ENCODE measurements at places on chromosomes 3 and 15.

DNA sequence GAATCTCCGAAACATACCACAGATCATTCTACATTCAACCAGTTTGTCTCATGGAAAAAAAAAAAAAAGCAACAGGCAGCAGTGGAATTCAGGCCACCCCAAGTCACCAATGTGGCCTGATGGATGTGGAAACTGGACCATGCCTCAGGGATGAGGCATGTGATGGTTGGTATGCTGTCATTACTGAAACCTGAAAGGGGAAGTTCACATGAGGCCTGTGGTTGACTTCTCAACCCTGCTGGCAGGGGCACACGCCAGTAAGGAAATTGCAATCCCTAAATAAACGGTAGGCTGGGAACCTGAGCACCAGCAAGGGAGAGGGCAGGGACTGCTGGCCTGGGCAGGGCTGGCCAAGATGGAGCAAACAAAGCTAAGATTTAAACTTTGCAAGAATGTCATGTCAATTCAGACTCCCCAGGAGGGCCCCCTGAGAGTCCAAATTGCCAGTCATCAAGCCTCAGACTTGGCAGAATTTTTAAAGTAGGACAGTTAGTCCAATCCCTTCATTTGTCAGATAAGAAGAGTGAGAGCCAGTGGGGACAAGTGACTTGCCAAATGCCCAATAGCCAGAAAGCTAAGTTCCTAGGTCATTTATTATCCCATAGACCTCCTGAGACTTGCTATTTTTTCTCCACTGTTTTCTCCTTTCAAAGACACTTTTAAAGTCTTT, 310.4 kb downstream of the ERC2 start:
- DNase-seq: peak; percentile 18

DNA sequence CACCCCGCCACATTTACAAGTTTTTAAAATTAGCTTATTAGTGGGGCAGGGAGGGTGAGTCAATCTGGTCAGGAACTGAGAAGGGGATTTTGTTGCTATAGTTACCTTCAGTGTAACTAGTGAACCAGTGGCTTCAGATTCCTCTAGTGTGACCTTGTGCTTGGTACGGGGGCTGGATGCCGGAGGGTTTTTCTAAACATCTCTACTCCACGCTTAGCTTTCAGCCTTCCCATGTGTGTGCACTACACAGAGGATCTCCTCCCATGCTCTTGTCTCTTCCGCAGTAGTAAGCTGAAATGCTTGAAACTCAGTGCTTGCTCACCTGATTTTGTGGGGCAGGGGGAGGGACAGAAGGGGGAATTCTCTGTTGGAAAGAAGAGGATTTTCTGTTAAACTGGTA, 67.9 kb upstream of the AKAP13 start:
- DNase-seq: peak; percentile 56

DNA sequence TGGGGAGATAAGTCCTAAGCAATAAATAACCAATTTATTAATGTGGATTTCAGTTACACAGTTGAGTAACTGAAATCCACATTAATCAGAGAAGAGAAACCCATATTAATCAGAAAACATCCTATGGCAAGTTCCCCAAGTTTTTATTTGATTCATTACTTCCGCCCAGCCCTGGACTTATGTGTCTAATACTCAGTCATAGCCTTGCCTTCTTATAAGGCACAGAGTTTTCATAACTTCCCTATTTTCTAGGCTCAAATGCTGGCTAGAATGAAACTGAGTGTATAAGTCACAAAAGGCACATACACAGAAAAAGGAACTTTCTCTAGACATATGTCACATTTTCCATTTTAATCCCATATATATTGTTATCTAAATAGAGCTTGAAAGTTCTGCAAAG, 28.8 kb downstream of the CD47 start:
- DNase-seq: no peak

- DNase-seq: no peak
These were observed 47.6 kb upstream of the ULK4 start for GRCh38 chr3:42009456-42009855.

GRCh38 chr3:194374935-194375334, 5.4 kb upstream of the LRRC15 start:
- no peak for DNase-seq

- DNase-seq: no peak
These were observed 85.5 kb downstream of the FOXP1 start for GRCh38 chr3:71497971-71498444.

DNA sequence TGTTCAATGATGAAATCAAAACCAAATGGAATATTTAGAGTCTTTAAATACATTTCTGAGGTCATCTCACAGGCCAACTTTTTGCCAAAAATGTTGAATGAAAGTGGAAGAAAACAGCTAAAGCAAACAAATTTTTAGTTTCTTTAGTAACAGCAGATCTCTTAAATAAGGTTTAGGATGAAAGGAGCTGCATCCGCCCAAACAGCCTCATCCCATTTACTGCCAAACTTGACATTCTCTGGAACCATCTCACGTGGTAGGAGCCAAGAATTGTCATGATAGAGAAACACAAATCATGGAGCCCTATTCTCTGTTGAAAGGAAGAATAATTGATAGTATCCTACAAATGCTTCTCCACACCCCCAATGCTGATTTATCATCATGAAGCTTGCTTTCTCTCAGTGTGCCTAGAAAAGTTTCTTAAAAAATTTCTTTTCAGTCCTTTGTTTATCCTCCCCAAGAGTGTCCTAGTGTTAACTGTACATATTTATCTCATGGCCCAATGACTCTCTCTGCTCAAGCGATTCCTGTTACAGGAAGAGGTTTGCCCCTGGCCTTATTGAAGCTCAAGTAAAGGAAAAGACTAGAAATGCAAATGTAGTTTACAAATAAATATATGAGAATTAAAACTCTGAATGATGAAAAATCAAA, 23.4 kb downstream of the SLC9A9 start:
- DNase-seq: peak; percentile 48

DNA sequence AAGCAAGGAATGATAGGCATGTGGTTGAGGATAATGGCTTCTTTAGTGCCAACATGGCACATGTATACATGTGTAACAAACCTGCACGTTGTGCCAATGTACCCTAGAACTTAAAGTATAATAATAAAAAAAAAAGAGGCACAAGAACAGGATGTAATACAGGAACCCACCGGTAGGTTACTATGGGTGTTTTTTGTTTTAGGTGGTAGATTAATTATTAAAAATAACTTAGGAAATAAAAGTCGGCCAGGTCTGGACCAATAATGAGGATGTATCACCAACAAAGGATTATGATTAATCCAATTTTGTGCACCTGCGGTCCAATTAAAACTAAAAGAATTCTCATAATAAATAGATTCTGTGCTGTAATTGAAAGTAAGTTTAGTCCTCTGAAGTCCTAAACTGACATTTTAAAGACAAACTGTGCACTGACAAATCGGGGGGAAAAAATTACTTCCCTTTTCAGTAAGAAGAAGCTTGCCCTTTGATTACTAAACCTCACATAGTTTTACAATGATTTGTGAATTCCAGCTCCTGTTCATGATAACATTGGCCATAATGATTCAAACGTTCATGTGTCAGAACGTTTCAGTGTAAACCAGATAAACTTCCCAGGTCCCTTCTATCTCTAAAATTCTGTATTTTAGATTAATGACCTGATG, 62.2 kb downstream of the CASR start:
- peak; percentile 13 for DNase-seq

GRCh38 chr15:31360158-31360561, 33.5 kb downstream of the KLF13 start:
- no peak for DNase-seq

DNA sequence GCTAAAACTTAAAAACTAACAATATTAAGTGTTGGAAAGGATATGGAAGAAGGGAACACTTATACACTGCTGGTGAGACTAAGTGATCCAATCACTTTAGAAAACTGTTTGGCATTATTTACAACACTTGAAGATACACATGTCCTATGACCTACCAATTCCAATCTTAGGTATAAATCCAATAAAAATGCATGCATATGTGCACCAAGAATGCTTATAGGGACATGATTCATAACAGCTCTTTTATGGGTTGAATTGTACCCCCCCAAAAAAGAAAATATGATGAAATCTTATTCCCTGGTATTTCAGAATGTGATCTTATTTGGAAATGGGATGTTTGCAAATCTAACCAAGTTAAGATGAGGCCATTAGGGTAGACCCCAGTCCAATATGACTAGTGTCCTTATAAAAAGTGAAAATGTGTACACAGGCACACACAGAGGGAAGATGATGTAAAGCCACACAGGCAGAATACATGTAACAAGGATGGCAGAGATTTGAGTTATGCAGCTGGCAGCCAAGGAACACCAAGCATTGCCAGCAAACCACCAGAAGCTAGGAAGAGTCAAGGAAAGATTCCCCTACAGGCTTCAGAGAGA, 15.3 kb downstream of the CCR8 start:
- no peak for DNase-seq

DNA sequence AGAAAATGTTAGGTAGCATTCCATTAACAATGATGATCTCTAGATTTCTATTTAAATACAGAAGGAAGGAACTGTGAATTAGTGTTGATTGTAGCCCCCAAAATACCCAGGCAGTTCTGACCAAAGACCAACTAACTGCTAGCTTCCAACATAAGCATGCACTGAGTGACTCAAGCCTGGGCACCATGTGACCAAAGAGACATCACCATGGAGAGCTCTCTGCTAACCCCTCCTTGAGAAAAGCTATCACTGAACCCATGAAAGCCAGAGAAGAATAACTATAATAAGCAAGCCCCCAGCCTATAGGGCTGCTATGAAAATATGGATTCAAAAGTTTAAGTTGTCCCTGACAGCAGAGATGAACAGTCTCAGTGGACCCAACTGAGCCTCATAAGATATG, 310.2 kb downstream of the ULK4 start:
- DNase-seq: no peak

- no peak for DNase-seq
These were observed 1.4 kb downstream of the LTF start for GRCh38 chr3:46463120-46463867.

DNA sequence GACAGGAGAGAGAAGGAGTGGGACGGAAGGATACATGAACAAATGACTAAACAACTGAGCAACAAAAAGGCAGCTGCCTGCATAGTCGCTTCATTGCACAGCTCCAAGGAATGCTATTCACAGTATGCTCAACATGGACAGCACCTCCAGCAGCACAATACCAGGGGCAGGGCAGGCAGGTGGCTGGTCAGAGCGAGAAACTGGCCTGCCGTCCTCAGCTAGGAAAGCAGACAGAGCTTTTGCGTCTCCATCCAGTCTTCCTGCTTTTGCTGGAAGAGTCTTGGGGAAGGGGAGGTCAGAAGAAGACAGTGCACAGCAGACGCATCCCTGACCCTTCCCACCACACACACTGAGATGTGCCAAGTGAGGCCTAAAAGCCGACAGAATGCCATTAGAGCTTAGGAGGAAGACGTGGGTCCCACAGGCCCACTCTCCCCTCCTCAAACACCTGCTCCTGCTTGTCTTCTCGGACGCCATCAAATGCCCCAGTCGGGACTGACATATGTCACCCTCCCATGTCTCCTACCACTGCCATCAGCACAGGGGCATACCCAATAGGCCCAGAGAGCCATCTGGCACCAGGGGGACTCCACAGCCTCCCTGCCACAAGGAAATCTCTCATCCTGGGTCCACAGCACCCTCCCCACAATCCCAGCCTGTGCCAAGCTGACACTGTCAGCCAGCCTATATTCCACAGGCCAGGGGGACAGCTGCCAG, 3.9 kb downstream of the RAB6B start:
- DNase-seq: no peak

GRCh38 chr3:64187065-64187959, 38.0 kb downstream of the PRICKLE2 start:
- DNase-seq: peak; percentile 97

GRCh38 chr15:37764733-37765191, 169.7 kb upstream of the TMCO5A start:
- peak; percentile 83 for DNase-seq

DNA sequence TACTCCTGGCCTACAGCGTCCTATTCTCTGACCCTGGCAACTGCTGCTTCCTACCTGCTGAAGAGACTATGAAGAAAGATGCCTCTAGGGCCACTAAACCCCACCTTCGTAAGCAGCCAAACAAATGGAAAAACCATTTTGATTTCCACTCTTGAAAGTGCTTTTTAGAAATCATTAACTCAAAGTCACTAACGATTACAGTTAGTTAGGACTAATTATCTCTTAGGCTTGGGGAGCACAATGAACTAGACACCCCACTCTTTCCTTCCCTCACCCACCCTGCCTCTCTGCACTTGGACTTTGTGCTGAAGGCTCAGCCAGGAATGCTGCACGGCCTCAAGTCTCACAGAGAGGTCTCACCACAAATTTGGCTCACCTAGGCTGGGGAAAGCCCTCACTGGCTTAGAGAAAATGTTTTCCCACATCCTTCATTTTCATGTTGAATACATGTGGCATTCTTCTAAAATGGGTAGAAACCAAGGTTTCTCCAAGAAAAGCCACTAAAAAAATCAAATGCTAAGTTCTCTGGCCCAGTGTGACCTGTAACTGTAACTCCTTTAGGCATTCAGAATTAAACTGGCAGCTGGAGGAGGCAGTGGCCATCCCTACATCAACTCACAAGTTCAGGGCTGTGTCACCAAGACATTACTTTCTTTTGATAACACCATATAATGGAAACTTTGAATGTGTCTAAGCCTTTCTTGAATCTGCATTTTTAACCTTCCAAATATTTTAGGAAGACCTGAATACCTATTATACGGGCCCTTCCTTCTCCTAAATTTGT, 47.1 kb downstream of the NPTN start:
- DNase-seq: no peak

GRCh38 chr3:177729956-177730681, 532.8 kb upstream of the TBL1XR1 start:
- DNase-seq: peak; percentile 94

Data from fibroblast of mammary gland (primary cell).